GM12865 (cell line): ENCODE measurements at places on chromosomes 2 and 18.

DNA sequence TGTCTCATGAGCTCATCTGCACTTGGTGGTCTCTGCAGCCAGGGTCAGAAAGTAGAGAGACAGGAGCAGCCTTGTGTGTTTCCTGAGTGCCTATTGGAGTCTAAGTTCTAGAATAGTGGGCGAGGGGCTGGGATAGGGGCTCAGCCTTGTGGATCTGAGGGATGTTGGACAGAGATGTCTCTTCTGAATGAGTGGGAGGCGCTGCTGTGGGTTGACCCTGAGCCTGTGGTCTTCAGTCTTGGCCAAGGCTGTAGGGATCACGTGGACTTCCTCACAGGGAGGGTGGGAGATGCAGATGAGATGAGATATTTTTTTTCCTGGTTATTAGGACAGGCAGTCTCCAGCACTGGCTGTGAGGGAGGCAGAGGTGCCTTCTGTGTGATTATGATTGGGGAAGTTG lies 61.8 kb downstream of the RNF144A start:
- no peak for DNase-seq

GRCh38 chr18:68725346-68725745 lies 10.4 kb upstream of the TMX3 start:
- DNase-seq = no peak

- peak; percentile 8 for DNase-seq
Observed at GRCh38 chr2:168731616-168732015, 70.8 kb upstream of the NOSTRIN start.

DNA sequence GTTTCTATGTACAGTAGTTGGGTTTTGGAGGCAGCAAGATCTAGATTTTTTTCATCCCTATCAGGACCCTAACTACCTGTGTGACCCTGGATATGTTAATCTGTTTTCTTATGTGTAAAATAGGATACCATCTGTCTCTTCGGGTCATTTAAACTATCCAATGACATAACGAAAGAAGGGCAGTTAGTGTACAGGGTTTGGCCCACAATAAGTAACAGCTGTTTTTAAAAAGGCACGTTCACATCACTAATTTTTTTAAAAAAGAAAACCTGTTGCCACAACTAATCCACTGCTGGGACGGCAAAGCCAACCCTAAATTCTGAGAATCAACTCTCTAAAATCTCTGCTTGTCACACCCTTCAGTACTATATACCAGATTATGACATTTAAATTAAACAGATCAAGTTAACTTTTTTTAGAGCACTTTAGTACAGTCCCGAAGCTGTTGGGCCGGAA lies 869 bp downstream of the USP40 start:
- DNase-seq = peak; percentile 11

GRCh38 chr18:68922392-68922791 lies 124.5 kb downstream of the CCDC102B start:
- no peak for DNase-seq

- DNase-seq = no peak
Observed at GRCh38 chr2:172251231-172251630, 148.5 kb upstream of the DLX2 start.

DNA sequence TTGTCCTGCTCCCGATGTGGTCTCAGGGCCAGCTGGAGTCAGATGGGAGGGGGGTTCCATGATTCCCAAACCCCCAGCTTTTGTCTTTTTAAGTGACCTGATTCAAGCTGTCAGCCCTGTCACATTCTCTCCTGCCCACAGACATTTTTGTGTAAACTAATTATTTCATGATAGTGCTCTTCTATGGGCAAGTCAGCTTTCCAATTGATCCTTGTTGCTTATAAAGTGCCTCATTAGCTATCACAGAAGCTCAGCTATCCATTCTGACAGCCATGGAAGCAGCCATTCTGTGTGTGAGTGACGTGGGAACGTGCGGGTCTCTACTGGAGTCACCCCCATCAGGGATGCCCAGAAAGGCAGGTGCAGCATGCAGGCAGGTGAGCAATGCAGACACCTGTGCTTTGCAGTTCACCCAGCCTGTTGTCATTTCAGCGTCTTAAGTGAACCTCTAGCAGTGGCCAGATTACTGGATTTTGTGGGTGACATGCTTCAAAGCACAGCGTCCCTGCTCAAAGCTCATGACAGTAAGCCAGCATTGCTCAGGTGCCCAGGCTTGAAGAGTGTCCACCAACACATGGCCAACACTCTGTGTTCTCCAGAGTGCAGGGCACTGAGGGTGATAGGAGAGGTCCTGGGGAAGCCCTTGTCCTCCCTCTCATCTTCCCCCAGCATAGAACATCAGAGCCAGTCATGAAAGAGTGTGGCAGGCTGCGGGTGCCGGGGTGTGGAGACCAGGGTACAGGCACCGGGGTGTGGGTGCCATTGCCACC lies 162.1 kb upstream of the SH3BP4 start:
- no peak for DNase-seq

DNA sequence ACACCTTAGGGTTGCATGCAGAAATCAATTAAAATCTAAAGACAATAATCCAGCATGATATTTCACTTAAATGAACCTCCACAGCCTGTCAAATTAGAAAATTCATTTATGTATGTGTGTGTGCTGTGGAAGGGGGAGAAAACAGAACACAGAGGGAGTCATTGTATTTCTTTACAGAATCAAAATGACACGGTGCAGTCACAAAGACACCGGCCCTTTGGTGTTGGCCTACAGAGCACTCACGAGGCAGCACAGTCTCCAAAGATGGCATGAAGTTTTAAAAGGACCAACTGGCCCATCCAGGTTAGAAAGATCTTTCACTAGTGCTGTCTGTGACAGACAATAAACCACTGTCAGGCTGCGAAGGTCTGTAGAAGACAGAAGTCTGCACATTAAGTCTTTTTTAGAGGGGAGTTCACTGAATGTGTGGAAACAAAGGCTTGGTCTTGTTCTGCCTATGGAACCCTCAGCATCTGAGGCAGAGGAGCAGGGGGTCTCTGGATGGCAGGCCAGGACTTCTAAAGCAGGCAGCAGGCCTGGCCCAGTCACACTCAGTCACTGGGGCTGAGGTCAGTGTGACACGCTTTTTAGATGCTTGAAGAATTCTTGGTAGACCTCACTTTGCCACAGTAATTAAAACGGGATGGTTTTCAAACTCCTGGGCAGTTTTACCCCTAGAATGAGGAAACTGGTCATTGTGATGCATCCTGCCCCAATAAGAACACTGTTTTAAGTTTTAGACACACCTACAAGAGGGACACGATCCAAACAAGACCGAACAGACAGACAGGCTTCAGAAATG lies 184.9 kb downstream of the AFF3 start:
- DNase-seq = no peak

GRCh38 chr18:78514910-78515670 lies 464.5 kb upstream of the SALL3 start:
- no peak for DNase-seq

- no peak for DNase-seq
Observed at GRCh38 chr2:130785466-130786055, 30.2 kb downstream of the AMER3 start.

DNA sequence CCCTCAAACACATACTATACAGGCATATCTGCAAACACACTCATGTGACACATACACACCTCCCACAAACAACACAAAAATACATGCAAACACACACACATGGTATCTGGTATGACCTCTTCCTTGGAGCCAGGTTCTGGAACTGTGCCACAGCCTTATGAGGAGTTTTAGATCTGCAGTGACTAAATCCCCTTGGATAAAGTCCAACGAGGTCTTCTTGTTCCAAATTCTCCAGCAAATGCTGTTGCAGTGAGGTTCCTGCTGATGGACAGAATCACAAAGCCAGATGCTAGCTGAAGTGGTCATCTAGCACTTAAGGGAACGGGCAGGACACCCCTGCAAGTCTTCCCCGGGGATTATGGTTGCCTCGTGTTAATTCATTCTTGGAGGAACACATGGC lies 54.5 kb upstream of the DAPL1 start:
- DNase-seq = no peak

DNA sequence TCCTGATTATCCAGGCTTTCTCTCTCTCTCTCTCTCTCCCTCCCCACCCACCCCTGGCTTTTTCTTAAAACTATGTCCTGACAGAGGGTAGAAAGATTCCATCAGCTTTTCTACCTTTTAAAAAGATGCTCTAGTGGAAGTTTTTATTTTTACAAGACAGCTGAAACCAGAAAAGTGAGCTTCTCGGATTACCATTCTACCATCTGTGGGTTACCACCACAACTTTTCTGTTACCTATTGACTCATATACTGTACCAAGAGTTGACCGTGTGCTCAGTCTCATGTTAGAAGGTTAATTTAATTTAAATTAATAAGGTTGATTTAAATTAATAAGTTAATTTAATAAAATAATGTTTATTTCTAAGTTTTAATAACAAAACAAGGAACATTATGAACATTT lies 137.6 kb downstream of the UPP2 start:
- peak; percentile 3 for DNase-seq

DNA sequence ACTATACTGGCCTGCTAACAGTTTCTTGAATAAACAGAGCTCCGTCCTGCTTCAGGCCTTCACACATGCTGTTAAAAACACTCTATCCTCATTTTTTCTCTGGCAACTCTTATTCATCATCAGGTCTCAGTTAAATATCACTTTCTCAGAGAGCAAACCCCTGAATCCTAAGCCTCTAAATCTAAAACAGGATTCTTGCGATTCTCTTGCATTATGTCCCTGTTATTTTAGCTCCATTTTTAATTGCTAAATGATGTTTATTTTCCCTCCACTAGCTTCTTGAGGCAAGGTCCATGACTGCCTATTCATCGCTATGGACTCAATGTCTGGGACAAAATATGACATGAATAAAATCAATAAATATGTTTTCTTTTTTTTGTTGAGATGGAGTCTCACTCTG lies 190.7 kb upstream of the SMAD7 start:
- DNase-seq = no peak

DNA sequence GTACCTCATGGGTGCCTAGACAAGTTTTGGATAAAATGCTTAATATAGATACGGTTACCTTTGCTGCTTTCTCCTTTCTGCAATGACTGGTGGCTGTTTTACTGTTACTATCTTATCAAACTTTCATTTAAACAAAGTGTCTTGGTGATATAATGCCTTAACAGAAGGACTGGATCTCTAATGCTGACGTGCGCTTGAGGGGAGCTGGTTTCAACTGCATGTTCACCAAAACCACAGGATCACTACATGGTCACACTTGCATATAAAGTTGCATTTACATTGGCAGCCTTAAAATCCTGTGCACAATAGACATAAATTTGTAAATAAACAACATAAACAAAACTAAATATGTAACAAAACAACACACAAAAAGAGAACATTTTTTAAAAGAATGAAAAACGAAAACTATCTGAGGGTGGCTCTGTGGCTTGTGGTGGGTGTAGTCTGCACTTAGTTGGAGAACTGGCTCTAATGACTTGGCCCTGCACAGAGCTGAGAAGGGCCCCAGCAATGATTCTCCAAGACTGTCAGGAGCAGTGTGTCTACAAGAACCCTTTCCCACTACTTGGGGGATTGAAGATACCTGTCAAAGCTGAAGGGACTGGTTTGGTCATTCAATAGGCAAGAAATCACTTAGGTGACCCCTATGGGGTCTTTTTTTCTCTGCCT lies 135.5 kb downstream of the UXS1 start:
- no peak for DNase-seq

DNA sequence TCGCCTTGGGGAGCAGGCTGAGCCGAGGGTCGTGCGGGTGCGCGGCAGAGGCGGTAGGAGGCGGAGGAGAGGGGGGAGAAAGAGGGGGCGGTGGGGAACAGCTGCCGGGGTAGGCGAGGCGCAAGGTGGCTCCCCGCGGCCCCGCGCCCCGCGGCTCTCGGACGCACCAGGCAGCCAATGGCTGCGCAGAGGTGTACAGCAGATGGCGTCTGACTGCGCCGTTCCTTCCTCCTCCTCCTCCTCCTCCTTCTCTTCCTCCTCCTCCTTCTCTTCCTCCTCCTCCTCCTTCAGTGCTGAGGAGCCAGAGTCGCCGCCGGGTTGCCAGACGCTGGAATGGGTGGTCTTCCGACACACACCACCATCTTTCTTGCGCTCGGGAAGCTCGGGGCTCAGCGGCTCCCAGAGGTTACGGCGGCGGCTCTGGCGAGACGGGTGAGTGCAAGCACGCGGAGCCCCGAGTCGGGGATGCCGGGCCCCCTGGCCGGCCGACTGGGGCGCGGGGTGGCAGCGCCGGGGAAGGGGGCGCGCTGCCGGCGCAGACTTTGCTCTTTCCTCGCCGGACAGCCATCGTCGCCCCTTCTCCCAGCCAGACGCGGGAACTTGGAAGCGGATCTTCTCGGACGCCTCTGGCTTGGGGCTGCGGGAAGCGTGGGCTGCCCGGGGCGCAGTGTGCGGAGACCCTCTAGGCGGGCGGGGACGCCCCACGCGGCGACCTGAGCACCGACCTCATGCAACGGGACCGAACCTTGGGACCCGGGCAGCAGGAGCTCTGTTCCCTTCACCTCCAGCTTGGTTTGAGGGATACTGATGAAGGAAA lies at the start of gene THSD7B:
Gene THSD7B (plus strand): TSS at position 290 of the 817 bp plus-strand sequence. CDS start 116,634 bp downstream, outside the sequence.
- DNase-seq = no peak

DNA sequence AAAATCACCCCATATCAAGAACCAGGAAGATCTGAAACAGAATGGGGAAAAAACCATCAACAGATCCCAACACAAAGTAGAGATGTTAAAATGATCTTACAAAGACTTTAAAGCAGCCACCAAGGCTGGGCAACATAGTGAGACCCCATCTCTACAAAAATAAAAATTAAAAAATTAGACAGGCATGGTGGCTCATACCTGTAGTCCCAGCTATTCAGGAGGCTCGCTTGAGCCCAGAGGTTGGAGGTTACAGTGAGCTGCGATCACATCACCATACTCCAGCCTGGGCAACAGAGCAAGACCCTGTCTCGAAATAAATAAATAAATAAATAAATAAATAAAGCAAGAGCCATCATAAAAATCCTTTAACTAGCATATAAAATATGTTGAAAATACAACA lies 20.5 kb downstream of the RPRD1A start:
- no peak for DNase-seq

DNA sequence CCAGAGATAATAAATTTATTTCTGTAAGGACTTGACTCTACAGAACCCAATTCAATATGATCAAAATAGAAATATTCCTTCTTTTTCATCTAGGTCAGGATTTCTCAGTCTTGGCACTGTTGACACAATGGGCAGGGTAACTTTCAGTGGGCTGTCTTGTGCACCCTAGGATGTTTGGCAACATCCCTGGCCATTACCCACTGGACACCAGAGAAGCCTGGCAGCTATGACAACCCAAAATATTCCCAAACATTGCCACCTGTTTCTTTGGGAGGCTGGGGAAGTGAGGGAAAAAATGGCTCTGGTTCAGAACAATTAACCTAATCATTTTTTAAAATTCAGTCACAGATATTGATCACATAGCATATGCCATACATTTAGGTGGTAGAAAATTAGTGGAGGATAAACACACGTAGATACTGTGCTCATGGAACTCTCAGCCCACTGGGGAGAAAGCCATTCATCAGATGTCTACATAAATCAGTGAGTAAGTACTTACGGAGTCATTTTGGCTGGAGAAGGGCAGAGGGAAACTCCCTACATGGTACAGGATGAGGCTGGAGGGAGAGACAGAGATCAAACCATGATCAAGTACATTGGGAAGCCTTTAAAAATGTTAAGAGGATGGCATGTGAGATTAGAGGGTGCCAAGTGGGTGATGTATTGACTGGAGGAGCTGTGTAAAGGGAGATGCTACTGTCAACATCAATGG lies 718 bp upstream of the TNP1 start:
- DNase-seq = no peak
